ENCODE measurements at places on chromosomes 6 and 20.
A peak's percentile ranks its signal among the peaks of the same experiment; 100 is the strongest.

- peak; percentile 91 for DNase-seq
Observed at GRCh38 chr6:6696867-6697531, 108.5 kb downstream of the LY86 start.

DNA sequence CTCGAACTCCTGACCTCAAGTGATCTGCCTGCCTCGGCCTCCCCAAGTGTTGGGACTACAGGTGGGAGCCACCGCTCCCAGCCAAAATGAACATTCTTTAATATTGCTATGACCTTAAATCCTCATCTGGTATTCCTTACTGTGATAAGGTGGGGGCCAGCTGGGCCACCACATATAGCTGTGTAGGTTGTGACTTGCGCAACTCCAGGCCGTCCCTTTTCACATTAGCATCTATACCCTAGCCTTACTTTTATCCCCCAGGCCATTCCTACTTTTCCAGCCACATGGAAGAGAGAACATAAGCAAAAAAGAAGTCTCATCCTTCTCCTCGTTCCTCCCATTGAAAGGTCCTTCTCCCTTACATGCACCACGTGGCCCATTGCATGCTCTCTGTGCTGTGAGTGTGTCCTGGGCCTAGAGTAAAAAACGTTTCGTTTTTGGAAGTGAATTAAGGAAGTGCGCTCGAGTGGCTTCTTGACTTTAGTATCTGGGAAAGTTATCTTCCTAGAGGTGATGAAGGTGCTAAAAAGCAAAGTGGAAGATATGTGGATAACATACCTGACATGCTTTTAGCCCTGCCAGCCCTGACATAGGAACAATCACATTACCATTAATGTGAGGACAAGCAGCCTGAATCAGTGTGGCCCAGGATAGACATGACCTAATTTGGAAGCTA, 56.8 kb upstream of the KIF13A start:
- DNase-seq, result no peak

GRCh38 chr20:34701405-34702085, 2.6 kb upstream of the TP53INP2 start:
- no peak for DNase-seq

- DNase-seq, result peak; percentile 61
Observed at GRCh38 chr6:122400462-122401089, 1.1 kb downstream of the HSF2 start.

DNA sequence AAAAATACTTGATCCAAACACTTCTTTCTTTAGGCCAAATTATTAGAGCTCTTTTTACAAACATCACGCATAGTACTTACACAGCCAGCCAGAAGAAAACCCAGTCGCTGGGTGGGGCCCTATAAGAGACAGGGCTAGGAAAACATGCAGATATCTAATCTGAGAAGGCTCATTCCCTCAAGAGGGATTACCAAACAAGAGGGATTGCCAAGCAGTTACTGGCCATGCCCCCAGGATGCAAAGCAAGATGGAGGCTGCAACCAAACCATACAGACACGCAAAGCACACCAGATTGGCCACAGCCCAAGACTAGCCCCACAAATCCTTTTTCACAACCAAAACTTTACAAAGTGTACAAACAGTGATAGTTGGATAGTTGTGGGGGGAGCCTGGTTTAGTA, 1235.4 kb upstream of the GJE1 start:
- DNase-seq, result peak; percentile 82

GRCh38 chr20:63969838-63970713, at the start of gene ZNF512B:
Gene ZNF512B, minus strand, starts transcription at chr20:63969930. Its CDS starts 1,980 bp downstream, at chr20:63967950.
- DNase-seq, result peak; percentile 71

DNA sequence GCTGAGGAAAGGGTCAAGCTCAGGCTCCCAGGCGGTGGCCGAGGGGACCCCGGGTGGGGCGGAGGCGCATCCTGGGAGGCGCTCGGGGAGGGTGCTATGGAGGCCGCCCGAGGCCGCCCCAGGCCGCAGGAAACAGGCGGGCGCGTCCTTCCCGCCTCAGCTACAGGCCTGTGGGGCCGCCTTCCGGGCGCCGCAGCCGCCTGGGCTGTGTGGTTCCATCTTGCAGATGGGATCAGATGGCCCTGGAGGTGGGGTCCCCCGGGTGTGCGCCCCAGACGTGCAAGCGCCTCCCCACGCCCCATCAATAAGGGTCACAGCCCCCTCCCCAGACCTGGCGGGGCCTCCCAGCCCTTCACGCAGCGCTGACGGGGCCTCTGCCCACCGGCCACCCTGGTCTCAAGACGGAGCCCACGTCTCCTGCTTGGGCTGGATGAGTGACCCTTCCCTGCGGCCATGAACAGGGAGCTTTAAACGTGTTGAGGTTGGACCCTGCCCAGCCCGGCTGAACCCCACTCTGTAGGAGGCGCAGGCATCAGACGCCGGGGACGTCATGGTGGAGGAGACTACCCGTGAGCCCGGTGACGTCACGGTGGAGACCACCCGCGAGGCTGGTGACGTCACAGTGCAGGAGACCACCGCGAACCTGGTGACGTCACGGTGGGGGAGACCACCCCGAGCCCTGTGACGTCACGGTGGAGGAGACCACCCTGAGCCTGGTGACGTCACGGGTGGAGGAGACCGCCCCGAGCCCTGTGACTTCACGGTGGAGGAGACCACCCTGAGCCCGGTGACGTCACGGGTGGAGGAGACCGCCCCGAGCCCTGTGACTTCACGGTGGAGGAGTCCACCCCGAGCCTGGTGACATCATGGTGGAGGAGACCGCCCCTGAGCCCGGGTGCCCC, 267.0 kb downstream of the DLL1 start:
- no peak for DNase-seq

- no peak for DNase-seq
Observed at GRCh38 chr6:132019586-132019985, 68.4 kb upstream of the CCN2 start.

- DNase-seq, result no peak
Observed at GRCh38 chr20:58875111-58875510, 22.6 kb downstream of the GNAS start.

GRCh38 chr6:125667326-125667725, 82.1 kb upstream of the HEY2 start:
- DNase-seq, result no peak

DNA sequence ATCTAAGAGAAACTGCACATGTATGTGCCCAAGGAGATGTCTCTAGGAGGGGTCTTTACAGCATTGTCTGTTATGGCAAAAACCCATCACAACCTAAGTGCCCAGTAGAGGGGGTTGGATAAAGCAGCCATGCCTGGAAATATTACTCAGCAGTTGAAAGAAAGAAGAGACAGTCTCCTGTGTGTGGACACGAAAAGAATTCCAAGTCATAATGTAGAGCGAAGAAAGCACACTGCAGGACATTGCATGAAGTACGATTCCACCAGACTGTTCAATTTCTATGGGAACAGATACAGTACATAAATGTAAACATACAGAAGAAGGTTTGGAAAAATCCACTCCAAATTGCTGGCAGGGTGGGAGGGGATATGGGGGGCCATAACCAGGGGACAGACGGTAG, 7.3 kb upstream of the TGM2 start:
- peak; percentile 4 for DNase-seq

DNA sequence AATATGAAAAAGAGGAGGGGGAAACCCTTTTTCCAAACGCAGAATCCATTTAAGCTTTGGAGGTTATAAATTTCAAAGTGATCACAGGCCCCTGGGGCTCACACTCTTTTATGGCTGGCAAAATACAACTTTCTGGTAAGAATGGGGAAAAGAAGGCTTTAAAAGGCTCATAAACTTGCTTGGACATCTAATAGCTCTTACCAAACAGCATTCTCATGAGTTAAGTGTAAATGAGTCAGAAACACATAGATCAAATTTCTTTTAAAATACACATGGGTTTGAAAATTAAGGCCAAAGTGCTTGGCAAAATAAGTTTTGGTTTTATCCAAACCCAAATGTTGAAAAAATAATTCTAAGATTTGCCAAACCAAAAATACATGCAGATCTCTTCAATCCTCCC, 154.6 kb downstream of the SOBP start:
- DNase-seq, result no peak

GRCh38 chr6:116200619-116201249, 53.1 kb downstream of the TSPYL4 start:
- DNase-seq, result no peak

DNA sequence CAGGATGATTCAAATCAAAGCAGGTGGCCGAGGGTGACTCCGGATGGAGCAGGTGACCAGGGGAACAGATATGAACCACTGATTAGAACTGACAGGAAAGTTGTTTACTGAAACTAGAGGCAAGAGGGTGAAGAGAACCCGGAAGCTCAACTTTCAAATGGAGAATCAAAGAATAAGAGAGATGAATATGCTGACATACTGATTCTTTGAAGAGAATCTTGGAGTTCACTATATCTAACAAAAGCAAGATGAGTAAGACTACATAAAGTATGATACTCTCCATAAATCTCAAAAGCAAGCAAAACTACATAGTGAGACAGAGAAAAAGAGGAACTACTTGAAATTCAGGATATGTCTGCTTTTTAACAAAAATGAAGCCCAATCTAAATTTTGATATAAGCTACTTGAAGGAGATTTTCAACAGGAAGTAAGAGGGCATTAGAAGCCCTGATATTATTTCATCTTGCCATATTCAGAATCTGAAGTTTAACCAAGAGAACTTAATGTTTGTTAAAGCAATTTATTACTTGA, 4.0 kb upstream of the UBD start:
- DNase-seq, result peak; percentile 56

- no peak for DNase-seq
Observed at GRCh38 chr6:125668071-125668470, 81.4 kb upstream of the HEY2 start.

DNA sequence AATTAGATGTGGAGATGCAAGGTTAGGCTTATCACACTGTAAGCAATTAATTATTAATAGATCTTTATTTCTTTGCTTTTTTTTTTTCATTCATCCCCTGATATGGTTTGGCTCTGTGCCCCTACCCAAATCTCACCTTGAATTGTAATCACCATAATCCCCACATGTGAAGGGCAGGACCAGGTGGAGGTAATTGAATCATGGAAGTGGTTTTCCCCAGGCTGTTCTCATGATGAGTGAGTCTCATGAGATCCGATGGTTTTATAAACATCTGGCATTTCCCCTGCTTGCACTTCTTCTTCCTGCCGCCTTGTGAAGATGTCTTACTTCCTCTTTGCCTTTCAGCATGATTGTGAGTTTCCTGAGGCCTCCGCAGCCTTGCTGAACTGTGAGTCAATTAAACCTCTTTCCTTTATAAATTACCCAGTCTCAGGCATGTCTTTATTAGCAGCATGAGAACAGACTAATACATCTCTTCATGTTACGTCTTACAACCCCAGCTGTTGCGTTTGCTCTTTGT, 333.8 kb downstream of the CDH26 start:
- DNase-seq, result no peak

- DNase-seq, result no peak
Observed at GRCh38 chr6:42503894-42504293, 52.2 kb upstream of the TRERF1 start.

DNA sequence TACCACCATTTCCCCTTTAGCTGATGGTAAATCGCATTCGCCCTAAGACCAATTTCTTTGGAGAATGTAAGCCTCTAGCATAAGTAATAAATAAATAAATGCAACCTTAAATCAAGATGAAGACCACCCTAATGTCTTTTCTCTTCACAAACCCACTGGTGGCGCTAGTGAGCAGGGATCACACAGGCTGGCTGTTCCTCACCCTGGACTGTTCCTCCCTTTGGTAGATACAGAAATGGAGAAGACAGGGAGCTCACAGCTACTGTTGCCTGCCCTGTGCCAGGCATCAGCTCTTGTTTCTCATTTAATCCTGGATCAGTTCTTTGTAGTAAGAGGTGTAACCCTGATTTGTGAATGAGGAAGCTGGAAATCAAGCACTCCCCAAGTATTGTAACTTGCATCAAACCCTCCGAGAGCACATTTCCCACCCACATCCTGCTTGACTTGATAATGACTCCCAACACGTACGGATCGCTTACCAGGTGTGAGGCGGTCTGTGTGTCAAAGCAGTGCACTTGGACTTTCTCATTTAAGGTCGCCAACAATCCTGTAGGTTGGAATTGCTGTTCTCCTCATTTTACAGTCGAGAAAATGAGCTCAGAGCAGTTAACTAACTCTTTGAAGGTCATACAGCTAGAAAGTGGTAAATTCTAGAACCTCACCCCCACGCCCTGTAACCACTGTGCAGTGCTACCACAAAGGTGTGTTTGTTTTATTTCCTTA, 236.1 kb downstream of the TSHZ2 start:
- DNase-seq, result peak; percentile 51

- no peak for DNase-seq
Observed at GRCh38 chr6:43082806-43083655, 6.9 kb downstream of the PTK7 start.

DNA sequence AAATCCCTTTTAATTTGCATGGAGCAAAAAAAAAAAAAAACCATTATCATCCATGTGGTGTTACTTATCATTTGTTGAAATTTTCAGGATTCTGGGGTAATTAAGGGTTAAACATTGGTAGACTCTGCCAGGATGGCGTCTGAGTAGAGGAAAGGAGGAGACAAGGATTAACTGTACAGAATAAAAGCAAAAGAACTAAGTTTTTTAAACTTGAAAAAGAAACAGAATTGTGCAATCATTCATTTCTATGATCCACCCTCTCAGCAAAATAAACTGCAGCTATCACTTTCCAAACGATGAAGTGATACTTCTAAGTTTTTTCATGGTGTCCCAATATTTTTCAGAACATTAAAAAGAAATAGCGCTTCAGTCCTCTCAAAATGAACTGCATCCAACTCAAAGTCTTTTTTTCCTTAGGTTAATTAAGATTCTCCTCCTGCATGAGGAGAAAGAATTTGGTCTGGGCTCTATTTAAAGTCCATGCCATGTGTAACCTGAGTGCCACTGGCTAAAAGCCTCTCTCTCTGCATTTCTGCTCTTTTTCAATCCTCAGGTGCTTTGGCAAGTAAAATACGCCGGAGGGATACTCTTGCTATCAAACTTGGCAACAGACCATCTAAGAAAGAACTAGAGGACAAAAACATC, 69.5 kb upstream of the LTV1 start:
- no peak for DNase-seq

- DNase-seq, result no peak
Observed at GRCh38 chr6:16196984-16197546, 41.3 kb upstream of the GMPR start.

DNA sequence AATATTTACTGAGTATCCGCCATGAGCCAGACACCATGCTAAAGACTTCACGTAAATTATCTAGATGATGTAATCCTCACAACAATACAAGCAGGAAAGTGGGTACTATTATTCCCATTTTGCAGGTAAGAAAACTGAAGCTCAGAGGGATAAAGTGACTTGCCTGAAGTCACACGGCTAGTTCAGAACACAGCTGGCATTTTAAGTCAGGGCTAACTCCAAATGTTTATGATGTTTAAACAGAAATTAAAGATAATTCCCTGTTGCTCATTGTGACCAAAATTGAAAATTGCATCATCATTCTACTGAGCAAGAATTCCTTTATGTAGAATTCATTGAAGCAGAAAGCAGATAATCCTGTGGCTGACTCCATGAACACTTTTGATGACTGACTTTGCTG, 71.3 kb upstream of the STXBP5 start:
- peak; percentile 59 for DNase-seq

- no peak for DNase-seq
Observed at GRCh38 chr6:74208239-74208638, 512.2 kb downstream of the CD109 start.
